Occipital lobe (tissue), 3 donors: ENCODE measurements at places on chromosomes 2 and 18. TPM values are rescaled to one million over a fixed set of nuclear protein-coding genes. Genes with fewer than 3 reads are reported as not detected.

The CD8B gene
- total RNA-seq = not detected

The CFLAR gene
- total RNA-seq = 35.1 TPM

The CLHC1 gene
- 53.0 TPM for total RNA-seq

The CDK15 gene
- not detected for total RNA-seq

The DSC2 gene
- 5.9 TPM for total RNA-seq

The SERTAD2 gene
- 8.7 TPM for total RNA-seq

The NAGK gene
- 34.0 TPM for total RNA-seq

The C2orf66 gene
- total RNA-seq = 0.16 TPM

The IL1B gene
- total RNA-seq = 0.78 TPM

The REG1B gene
- not detected for total RNA-seq

The DAW1 gene
- total RNA-seq = 1.1 TPM

The GKN2 gene
- total RNA-seq = not detected

The RUFY4 gene
- 0.78 TPM for total RNA-seq

The CAPN14 gene
- 1.4 TPM for total RNA-seq

The OSR1 gene
- total RNA-seq = 4.4 TPM

The POTEI gene
- total RNA-seq = not detected

The DHRS9 gene
- total RNA-seq = 0.94 TPM

The GAL3ST2 gene
- 0.16 TPM for total RNA-seq

The SRD5A2 gene
- total RNA-seq = not detected

- no peak for DNase-seq
These were observed 789.7 kb upstream of the SLC39A10 start for GRCh38 chr2:194867328-194867727.

GRCh38 chr2:25161055-25161781 lies 7.2 kb downstream of the POMC start:
- peak; percentile 9 for DNase-seq

GRCh38 chr2:127640082-127641072 lies 5.6 kb upstream of the GPR17 start:
- no peak for DNase-seq

DNA sequence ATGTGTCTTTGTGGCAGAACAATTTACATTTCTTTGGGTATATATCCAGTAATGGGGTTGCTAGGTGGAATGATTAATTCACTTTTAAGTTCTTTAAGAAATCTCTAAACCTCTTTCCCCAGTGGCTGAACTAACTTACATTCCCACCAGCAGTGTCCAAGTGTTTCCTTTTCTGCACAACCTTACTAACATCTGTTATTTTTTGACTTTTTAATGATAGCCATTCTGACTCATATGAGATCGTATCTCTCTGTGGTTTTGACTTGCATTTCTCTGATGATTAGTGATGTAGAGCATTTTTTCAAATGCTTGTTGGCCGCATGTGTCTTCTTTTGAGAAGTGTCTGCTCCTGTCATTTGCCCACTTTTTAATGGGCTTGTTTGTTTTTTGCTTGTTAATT lies 43.1 kb upstream of the PTH2R start:
- no peak for DNase-seq

DNA sequence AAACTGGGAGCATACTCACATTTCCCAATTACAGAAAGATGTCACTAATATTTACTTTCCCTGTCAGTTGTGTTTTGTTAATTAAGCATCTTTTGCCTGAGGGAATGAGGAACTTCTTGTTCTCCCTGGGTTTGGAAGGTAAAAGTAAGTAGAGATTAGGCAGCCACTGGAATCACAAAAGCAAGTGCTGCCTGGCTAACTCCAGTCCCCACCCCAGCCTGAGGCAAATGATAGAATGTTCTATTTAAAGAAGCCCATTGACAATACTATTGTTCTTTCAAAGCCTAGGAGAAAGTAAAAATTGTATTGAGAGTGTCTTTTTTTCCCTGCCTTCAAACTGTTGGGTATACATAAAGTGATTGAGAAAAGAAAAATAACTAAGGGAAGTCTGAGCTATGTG lies 93.8 kb downstream of the MBD2 start:
- DNase-seq = no peak

- no peak for DNase-seq
These were observed 445.5 kb upstream of the PKDCC start for GRCh38 chr2:41602341-41602740.

DNA sequence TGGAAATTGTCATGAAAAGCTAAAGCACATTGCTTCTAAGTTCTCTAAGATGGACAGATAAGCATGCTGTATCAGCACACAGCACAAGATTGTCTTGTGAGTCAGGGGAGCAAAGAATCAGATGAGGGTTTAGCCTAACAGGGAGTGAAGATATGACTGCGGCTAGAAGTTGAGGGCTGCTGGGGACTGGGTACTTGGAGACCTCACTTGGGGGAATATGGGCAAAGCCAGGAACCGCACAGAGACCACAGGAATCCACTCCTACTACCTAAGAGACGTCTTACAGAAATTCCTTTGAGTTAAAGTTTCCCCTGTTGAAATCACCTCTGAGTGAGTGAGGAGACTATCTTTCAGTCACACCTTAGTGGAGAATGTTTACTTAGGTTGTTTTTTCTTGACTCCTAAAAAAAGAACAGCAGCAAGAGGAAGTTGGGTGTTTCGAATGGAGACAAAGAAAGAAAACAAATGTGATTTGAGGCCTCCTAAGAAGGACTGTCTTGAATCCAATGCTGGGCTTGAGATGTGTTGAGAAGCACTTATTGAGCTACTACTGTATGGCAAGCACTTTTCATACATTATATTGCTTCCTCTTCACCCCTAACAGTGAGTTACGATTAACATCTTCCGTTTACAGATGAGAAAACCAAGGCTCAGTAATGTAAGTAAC lies 100.7 kb downstream of the ANKRD44 start:
- no peak for DNase-seq

DNA sequence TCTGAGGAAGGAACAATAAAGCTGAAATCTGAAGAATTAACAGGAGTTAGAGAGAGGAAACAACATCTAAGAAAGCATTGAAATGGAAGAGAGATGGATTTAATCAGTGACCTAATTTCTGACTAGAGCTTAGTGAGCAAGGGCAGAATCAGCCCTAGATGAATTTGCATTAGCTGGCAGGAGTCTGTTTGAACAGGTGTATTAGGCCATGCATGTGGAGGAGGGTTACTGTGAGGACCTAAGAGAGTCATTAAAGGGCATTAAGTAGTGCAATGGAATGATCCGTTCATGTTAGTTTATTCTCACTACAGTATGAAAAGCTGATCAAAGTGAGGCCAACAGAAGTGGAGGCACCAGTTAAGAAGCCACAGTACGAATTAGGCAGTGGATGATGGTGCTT lies 285.3 kb downstream of the GRB14 start:
- DNase-seq = no peak

DNA sequence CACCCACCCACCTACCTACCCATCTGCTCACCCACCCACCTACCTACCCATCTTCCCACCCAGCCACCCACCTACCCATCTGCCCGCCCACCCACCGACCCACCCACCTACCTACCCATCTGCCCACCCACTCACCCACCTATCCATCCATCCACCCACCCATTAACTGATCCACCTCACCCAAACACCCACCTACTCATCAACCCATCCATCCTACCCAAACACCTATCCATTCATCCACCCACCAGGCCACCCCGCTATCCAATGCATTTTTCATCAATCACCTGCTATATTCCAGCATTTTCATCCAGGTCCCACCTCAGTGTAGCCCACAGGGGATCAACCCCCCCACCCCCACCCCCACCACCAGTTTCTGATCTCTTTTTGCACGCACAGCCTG lies 121.8 kb downstream of the GLI2 start:
- no peak for DNase-seq

GRCh38 chr18:36107477-36107876 lies 21.7 kb downstream of the SLC39A6 start:
- DNase-seq = no peak

- DNase-seq = peak; percentile 31
These were observed 43.5 kb downstream of the CYP27C1 start for GRCh38 chr2:127176371-127177311.

DNA sequence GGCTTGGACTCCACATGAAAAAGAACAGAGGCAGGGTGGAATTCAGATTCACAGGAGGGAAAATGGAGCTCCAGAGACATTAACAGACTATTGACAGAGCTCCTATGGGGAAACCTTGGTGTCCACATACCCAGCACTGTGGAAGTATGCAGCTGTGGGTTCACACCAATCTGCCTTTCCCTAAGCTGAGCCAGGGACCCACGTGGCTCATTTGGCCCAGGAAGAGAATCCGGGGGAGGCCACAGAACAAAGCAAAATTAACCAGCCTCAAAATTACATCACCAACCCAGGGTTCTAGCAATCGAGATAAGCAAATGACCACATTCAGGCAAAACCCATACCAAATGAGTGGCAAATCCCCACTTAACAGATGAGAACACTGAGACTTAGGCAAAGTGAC lies 105.8 kb upstream of the TWIST2 start:
- DNase-seq = no peak

- DNase-seq = no peak
These were observed 25.6 kb upstream of the INHBB start for GRCh38 chr2:120320318-120320851.

DNA sequence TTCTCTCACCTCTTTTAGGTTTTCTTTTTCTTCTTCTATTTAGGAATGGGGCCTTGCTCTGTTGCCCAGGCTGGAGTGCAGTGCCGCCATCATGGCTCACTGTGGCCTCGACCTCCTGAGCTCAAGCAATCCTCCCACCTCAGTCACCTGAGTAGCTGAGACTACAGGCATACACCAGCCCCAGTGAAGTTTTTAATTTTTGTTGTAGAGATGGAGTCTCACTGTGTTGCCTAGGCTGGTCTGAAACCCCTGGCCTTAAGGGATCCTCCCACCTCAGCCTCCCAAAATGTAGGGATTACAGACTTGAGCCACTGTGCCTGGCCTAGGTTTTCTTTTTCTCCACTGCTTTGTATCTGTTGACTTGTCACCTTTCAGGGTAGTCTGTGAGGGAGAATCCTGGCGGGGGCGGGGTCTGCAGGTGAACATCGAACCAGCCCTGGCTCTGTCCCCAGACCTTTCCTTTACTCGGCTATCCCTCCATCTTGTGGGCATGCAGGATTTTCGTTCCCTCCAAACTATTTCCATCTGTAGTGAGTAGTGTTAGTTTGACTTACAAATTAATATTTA lies 21.7 kb downstream of the NCK2 start:
- DNase-seq = no peak

GRCh38 chr2:222714361-222715241 lies 43.1 kb downstream of the MOGAT1 start:
- DNase-seq = no peak

DNA sequence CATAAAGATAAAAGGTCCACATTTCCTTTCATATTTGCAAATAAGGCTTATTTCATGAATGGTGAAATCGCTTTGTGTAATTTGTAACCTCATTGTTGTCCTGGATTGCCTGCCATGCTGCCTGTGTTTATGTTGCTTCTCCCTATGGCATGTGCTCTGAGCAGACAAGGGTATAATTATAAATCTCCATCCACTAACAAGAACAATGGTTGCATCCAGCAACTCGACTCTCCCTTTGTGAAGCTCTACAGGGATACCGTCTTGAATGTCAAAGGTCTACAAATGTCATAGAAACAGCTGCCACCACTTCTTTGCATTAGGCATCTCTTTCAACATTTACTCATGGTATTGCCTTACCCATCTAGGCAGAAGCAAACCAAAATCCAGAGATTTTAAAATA lies 209.6 kb downstream of the SLC8A1 start:
- DNase-seq = no peak

- no peak for DNase-seq
These were observed 12.9 kb upstream of the INPP5D start for GRCh38 chr2:233047206-233047605.

DNA sequence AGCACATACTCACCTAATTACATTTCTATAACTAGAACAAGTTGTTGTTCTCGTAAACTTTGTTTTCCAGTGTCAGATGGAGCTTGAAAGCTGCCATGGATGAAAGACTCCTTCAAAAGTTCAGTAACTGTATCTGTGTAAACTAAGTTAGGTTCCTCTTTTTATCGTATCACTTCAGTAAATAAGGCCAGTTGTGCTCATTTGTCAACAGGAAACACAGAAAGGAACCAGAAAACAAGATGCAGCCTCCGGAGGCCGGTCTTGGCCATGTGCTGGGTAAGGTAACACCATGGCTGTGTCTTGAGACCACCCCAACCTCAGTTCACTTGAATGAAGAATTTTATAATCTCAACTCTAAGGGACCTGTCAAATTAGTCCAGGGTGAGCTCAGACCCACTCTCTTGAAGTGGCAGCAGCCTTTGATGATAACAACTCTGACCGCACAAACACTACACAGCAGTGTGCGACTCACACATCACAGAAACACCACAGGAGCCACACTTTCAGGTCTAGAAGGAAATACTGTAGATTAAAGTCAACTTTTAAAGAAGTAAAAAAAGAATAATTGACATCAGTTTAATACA lies 213.8 kb downstream of the AFF3 start:
- no peak for DNase-seq

DNA sequence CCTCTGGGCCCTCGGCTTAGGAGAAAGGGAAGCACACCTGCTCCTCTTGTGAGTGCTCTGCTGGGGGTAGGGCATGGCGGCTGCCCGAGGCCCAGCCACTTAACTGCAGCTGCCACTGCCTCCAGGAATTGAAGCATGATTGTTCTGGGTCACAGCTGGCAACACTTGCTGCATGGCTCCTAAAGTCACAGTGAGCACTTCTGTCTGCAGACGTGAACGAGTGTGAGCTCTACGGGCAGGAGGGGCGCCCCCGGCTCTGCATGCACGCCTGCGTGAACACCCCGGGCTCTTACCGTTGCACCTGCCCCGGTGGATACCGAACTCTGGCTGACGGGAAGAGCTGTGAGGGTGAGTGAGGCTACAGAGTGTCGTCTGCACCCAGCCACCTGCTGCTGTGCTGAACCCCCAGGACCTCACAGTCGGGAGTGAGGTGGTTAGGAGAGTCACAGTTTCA lies 44.4 kb downstream of the FBLN7 start:
- no peak for DNase-seq

DNA sequence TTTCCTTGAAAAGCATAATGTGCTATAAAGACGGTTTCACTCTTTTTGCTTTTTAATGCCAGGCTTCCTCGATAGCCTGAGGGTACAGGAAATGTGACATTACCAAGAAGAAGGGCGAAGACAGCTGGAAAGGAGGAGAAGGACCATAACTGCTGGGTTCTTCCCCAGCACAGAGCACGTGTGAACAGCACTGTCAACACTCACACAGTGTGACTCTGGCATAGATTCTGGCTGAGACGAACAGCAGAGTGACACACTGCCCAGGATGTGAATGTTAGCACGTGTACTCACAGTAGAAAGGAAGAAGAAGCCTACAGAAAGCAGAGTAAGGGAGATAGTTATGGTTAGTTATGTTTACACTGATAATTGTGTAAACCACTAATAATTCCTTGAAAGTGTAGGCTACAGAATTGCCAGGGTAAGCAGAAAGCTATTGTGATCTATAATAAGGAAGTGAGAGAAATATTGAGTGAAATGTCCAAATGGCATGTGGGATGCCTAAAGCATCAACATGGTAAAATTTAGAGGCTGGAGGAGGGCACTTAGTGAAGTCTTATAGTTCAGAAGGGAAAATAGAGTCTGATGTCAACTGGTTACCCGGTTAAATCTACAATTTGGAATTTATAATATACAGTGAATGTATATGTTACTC lies 198.2 kb downstream of the DLGAP1 start:
- no peak for DNase-seq
